GM19239 (cell line): ENCODE measurements at places on chromosomes 16 and 17.

DNA sequence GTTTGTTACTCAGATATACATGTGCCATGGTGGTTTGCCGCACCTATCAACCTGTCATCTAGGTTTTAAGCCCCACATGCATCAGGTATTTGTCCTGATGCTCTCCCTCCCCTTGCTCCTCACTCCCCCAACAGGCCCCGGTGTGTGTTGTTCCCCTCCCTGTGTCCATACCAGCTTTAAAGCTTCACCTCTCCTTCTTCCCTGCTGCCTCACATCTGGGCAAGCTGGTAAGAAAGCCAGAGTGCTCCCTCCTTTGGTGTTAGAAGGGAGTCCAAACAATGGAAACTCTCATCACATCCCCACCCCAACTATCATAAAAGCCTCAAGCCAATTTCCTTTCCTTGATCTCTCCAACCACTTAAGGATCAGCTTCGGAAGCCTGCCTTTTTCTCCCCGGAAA, 1115.6 kb upstream of the GOT2 start:
- DNase-seq = no peak

DNA sequence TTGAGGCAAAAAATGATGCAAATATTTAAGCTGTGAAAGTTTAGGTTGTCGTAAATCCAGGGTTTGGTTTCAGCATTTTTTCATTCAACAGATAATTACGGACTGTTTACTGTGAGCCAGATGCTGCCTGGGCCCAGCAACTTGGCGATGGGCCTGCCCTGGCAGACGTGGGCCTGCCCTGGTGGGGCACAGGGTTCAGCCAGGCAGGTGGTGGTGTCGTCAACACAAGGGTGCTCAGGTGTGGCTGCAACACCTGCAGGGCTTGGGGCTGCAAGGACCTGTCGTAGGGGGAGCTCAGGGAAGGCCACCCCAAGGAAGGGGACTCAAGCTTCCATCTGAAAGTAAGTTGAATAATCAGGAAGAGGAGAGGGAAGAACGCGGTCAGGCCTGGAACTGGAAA, 15.1 kb downstream of the ZC3H18 start:
- no peak for DNase-seq

DNA sequence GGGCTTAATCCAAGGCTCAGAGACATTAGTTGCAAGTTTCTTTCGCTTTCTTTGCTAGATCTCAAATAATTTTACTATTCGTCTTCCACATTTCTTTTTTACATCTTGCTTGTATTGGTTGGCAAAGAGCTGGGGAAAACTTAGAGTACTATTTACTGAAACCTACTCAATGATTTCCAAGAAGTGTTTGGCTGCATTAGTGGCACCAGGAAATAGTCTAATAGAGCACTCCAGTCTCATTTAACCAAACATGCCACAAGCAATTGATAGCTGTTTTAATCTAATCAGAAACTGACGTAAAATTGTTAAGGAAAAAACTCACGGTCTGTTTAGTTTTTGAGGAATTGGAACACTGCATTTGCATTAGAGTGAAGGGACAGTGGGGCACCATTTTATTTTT, 29.0 kb downstream of the NUP93 start:
- DNase-seq = no peak

- no peak for DNase-seq
Measured at GRCh38 chr17:78268191-78268874, 36.9 kb downstream of the TMEM235 start.

DNA sequence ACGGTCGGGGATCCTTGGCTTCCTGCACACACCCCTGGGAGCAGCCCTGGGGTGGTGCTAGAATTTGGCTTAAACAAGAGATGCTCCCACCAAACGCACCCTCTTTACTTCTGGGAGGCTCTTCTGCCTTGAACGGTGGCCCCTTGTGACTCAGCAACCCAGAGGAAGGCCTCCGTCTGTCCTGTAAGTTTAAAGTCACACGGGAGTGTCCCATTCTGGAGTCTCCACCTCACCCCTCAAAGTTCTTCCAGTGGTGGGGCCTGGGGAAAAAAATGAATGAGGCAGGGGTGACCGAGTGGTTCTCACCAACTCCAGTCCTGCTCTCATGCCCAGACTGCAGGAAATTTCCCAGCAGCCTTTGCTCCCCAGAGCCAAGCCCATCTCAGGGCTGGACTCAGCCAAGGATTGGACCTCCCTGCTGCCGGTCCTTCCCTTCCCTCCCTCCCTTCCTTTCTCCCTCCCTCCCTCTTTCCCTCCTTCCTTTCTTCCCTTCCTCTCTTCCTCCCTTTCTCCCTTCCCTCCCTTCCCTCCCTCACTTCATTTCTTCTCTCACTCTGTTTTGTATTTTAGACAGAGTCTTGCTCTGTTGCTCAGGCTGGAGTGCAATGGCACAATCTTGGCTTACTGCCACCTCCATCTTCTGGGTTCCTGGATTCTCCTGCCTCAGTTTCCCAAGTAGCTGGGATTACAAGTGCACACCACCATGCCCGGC, 11.4 kb downstream of the ITGAD start:
- no peak for DNase-seq

DNA sequence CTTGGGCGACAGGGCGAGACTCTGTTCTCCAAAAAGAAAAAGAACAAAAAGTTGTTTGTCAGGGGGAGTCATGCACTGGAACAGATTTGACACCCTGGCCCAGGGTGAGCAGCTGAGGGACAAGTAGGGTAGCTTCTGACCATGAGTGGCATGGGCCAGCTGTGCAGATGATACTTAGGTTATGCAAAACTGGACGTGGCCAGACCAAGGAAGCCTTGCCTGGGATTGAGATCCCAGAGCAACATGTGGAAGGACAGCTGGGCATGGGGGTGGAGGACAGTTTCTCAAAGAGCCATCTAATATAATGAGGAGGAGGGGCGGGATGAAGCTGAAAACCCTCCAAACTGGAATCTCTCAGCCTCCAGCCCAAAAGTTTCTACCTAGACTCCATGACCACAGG, 19.6 kb upstream of the SLC35B1 start:
- no peak for DNase-seq

DNA sequence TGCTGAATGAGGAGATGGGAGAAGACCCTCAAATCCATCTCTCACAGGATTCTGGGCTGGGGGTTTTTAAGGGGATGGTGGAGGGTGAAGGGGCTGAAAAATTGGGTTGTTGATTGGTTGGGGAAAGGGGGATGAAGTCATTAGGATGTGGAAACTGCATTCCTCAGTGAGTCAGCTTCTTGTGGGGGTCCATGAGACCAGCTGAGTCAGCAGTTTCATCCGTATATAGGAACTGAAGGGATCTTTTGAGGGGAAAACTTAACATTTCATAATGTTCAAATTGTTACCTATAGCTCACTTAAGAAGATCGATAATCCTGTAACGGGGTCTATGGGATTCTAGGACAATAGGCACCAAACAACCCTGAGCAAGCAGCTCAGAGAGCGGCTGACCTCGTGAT, 213.4 kb downstream of the CBLN1 start:
- no peak for DNase-seq

GRCh38 chr17:68981288-68981687, 26.1 kb upstream of the ABCA8 start:
- no peak for DNase-seq

DNA sequence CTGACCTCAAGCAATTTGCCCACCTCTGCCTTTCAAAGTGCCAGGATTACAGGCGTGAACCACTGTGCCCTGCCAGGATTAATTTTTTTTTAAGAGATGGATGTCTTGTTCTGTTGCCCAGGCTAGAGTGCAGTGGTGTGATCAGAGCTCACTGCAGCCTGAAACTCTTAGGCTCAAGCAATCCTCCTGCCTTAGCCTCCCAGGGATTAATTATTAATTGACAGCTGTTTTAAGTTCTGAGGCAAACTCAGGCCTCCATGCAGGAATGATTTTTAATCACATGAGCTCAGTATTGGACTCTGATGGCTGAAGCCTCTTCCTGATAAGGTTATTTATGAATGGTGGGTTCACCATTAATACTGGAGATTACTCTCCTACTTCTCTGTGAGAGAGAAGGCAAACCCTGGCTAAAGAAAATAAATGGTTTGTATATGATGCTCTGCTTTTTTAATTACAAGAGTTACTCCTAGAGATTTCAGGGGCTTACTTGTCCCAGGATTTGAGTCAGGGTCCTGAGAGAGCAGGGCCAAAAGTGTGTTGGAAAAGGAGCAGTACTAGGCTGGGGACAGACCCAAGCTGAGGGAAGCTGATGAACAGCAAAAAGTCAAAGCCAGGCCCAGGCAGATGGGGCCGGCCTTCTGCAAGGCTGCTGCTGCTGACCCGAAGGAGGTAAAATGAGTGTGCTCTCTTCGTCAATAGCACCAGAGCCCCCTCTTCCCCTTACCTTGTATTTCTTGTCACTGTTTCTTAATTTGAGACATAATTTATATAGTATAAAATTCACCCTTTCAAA, 56.9 kb upstream of the HAS3 start:
- no peak for DNase-seq

GRCh38 chr17:42591411-42591810, 13.9 kb upstream of the PSMC3IP start:
- no peak for DNase-seq

- DNase-seq = no peak
Measured at GRCh38 chr17:32828822-32829221, 48.1 kb downstream of the MYO1D start.

GRCh38 chr17:27240086-27240801, 53.7 kb upstream of the WSB1 start:
- no peak for DNase-seq

GRCh38 chr16:2964475-2965336, 631 bp downstream of the KREMEN2 start:
- DNase-seq = peak; percentile 73

DNA sequence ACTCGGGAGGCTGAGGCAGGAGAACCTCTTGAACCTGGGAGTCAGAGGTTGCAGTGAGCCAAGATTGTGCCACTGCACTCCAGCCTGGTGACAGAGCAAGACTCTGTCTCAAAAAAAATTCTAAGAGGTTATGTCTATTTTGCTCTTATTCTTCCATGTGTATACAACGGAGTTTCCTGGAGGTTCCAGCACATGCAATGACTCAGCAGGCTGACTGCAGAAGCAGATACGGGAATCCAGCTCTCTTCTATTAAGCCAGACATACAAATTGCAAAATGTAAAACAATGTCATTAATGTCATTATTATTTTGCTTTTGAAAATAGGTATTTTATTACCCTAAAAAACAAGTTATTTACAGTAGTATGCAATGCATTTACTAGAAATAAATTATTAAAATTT, 18.4 kb downstream of the MIEF2 start:
- DNase-seq = no peak

DNA sequence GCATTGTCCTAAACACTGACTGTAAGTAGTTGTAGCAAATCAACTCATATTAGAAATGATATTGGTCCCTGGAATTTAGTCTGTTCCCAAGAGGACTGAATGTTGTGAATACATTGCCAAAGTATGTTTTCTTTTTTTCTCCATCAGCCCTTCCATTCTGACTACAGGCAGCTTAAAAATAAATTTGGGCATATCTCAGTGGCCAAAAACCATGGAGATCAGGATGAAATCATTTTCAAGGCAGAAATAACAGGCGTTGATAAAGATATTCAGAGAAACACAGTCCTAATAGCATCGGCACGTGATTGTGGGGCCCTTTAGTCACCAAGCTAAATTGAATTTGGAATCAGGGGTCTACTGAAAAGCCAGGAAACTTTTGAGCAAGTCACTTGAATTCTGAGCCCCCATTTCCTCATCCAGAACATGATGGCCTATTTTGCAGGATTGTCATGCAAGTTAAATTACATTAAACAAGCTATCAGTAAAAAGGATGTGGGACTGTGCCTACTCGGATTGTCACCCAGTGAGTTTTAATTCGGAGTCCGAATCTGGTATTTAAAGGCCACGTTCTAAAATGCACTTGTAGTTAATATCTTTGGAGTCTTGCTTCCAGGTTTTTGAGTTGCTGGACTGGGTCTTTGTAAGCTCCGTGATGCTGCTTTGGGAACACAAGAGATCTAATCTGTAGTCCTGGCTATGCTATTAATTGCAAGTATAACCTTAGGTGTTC, 17.1 kb downstream of the HLF start:
- no peak for DNase-seq

DNA sequence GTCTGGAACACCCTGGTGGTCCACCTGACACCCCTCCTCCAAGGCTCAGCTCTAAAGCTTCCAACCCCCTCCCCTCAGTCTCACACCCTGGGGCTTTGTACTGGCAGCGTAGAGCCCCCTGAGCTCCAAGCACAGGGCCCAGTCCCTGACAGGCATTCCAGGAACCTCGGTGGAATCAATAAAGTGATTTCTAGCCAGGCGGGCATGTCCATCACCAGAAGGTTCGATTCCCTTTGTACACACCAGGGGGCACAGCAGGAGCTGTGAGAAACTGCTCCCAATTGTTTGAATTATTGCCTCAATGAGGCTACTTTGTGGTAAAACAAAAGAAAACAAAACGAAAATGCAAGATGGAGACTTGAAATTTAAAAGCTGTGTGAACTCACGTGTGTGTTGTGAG, 51.8 kb downstream of the SMPD3 start:
- DNase-seq = no peak

DNA sequence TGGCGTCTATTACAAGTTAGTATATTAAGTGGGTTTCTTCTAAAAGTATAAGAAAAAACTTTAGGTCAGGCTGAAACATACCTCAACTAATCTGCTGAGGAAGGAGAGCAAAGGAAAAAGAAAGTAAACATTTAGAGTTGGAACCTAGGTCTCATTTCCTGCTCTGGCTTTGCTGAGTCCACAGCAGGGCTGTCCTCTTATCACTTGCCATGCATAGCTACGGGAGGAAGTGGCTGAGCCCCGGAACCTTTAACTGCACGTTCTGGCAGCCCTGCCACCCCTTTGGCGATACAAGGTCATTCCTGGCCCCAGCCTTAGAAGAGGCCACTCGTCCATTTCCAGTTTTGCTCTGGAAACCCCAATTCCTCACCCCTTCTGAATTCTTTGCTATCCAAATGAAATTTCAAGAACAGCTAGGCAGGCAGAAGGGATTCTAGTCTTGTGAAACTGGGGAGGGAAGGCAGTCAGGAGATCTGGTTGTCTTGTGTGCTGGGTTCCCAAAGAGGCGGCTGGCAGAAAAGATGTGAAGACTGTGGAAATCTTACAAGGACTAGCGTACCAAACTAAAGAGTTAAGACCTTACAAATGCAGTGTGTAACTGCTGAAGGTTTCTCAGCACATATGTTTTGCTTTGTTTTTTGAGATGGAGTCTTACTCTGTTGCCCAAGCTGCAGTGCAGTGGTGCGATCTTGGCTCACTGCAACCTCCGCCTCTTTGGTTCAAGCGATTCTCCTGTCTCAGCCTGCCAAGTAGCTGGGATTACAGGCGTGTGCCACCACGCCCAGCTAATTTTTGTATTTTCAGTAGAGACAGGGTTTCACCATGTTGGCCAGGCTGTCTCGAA, 19.1 kb downstream of the WIPI1 start:
- DNase-seq = peak; percentile 47
